Gastroesophageal sphincter (tissue), 4 donors: ENCODE measurements at places on chromosomes 16 and 17.

- no peak for ATAC-seq
These were observed 83.5 kb upstream of the PLCG2 start for GRCh38 chr16:81695321-81696165.

DNA sequence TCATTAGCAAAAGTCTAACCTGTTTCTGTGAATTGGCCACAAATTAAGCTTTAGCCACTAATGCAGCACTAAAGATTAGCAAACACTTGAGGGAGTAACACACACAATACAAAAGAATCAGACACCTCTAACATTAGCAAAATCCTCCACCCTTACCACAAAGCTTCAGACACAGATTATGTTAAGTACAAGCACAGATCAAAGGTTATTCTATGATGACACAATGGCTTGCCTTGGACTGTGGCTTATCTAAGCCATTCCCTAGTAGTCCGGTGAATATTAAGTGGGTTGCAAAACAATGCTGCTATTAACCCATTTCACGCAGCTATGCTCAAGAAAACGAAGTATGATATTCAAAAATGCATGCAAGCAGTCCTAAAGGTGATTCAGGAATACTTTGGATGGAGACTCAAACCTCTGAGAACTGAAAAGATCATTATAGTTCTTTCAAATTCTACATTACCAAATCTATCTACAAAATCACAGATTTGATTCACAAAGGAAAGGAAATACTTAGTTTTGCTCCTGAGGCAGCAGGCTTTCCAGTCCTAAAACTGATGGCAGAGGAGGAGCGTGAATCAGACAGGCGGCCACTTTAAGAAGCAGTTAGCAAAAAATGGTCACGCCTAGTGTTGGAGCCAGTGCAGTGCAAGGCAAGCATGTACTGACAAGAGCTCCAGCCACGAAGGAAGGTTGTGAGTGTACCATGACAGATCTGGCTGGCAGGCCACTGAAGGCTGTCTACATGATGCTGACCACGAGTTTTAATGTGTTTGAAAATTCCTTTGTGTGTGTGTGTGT lies 67.2 kb downstream of the PARN start:
- peak; percentile 39 for ATAC-seq

DNA sequence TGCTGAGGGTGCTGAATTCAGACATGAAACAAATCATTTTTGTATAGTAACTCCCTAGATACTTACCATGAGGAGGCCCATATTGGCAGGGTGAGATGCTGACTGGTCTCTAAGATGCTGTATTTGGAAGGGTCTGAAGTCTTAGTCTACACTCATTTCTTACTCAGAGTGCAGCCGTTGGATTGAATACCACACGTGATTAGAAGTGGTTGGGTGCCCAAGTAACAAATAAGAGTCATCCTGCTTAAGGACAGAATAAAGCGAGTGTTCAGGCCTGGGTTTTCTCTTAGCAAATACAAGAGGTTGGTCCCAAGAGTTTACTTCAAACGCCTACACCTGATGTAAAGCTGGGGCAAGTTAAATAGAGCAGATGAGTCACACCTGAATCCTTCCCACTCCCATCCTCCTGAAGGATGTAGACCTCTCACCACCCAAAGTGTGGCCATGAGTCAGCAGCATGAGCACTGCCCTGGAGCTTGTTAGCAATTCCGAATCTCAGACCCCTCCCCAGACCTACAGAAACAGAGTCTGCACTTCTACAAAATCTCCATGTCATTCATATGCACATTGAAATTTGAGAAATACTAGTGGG lies 284.6 kb upstream of the CDH5 start:
- no peak for ATAC-seq

DNA sequence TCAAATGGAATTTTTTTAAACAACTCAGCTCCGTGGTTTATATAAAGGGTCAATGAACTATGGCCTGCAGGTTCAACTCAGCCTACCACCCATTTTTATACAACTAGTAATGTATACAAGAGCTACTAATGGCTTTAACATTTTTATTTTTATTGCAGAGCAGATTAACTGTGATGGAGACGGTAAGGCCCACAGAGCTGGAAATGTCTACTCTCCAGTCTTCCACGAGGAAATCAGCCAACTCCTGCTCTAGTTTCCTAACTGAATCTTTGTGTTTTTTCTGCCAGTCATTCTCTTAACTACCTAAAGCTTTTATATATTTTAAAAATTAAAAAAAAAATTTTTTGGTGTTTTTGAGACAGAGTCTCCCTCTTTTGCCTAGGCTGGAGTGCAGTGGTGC lies 385.1 kb upstream of the MAF start:
- no peak for ATAC-seq

- ATAC-seq: no peak
These were observed 3.7 kb downstream of the TNK1 start for GRCh38 chr17:7384489-7385081.

DNA sequence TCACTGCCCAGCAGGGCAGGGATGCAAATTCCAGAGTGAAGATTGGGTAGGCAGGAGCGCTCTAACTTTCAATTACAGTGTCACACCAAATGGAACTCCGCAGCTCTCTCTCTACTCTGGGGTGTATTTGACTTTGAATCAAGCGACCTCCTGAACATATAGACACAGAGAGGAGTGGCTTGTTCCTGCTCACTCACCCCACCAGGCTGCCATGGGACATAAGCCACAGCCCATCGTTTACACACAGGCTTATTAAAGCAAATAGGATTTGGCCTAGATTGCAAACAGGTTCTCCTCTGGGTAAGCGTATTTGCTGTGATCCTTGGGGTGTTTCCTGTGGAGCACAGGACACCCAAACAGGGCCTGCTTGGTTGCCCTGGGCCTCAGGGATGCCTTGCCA lies 281.6 kb upstream of the CCL2 start:
- no peak for ATAC-seq

- ATAC-seq: no peak
These were observed 47.5 kb upstream of the PHOSPHO1 start for GRCh38 chr17:49278076-49278475.

DNA sequence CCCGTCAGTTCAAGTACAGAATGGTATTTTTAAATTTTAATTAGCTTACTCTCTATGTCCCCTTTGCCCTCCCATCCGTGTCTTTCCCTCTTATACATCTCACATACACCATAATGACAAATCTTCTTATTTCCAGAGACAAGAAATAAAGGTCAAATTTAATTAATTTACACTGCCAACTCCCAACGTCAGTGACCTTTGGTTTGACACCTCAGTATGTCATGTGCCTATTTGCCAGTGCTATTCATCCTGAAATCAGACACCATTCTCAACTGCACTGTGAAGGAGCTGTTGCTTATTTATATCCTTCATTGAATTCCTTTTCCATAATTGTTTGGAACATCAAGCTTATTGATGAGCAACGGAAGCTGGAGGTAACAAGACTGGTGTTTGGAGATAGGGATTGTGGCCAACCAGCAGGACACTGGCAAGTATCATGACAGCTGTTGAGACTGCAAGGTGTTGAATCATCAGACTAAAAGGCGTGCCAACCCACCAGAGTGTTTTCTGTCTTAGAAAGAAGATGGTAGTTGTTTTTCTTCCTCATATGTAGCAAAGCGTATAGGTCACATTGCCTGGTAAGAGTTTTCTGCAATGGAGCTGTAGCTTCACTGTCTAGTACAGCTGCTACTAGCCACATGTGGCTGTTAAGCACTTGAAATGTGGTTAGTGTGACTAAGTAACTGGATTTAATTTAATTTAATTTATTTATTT lies 12.5 kb downstream of the CALCOCO2 start:
- ATAC-seq: no peak

DNA sequence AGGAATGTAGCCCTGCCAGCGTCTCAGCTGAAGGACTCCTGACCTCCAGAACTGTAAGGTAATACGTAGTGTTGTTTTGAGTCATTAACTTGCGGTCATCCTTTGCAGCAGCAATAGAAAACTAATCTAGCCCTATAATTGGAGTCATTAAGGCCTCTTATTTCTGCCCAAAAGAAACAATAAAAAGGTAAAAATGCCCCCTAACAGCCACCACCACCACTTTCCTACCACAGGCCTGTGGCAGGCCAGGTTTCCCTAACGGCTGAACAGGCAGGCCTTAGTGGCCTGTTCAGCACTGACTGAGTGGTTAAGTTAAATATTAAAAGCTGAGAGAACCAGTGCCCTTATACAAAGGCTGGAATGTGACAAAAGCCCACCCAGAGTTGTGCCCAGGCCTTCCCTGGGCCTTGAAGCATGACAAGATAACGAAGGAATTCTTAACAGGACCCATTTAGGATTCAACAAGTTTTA lies 286.5 kb upstream of the ERCC4 start:
- no peak for ATAC-seq

GRCh38 chr17:50598487-50598886 lies 36.2 kb upstream of the ABCC3 start:
- no peak for ATAC-seq

GRCh38 chr17:7915179-7915610 lies 894 bp downstream of the RNF227 start:
- ATAC-seq: peak; percentile 48

DNA sequence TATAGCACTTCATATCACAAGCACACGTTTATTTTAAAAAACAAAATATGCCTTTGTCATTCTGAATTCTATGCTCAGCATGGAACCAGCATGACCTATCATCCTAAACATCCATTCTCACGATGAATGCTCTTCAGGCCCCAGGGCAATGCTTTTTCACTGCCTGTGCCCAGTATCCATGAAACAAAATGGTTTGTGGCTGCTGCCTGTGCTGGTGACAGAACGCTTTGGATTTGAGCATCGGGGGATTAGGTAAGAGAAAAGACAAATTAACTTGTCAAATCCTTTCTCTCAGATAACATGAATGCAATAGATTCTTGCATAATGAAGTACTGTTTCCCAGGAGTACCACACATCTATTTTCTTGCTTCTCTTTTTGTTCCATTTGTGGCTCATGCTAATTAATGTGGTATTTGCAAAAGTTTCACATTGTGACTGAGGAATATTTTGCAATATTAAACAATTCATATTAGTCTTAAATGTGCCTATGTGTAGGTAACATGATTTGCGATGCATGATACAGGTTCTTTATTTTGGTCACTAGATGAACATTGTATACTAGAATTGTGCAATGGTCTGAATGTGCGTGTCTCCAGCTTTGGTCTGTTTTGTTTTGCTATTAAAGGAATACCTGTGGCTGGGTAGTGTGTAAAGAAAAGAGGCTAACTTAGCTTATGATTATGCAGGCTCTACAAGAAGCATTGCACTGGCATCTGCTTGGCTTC lies 25.8 kb upstream of the SRSF1 start:
- ATAC-seq: no peak
